ENCODE measurements at places on chromosomes 11 and 22.

DNA sequence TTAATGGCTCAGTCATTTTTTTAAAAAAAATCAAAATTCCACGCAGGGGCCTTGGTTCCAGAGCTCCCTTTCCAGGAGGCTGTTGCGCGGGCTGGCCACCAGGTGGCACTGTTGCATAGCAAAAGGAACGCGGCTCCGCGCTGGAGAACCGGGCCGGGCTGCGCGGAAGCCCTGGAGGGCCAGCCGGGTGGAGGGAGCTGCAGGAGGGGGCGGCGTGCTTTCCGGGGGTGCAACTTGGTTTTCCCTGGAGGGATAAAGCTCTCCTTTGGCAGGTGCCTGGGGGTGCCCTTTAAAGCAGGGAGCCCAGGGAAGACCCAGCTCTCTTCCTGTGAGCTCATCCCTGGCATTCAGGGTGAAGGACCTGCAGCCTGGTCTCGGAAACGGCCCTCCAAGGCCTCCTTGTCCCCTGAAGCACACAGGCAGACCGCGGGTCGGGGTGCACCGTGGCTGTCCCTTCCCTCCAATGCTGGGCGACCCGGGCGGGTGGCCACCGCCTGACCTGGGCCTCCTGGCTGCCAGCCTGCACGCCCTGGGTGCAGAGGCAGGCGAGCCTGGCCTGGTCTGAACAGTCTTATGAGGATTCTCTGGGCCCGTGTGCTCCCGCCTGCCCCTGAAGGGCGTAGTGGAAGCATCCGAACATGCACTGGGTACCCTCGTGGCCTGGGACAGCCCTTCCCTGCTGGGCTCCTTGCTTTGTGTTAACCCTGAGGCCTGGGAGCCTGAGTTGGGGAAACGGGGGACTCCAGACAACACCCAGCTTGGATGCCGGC is 23.4 kb downstream of the KRTAP5-5 start:
- peak; percentile 71 for DNase-seq

GRCh38 chr11:68160100-68160695 is 39.0 kb upstream of the CHKA start:
- no peak for DNase-seq

GRCh38 chr11:118291477-118292135 is 12.9 kb upstream of the CD3E start:
- no peak for DNase-seq

DNA sequence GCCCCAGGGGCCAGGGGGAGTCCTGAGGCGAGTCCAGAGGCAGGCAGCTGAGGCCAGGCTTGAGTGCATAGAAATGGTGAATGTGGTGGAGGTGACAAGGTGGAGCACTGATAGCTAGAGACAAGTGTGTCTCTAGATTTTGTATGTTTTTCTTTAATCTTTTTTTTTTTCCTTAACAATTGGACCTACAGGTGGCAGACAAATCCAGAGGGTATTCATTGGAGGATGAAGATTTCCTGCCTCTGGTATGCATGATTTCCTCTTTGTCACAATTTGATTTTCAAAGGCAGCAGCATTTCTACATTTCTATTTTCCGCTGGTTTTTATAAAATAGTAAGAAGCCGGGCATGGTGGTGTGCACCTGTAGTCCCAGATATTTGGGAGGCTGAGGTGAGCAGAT is 47.7 kb upstream of the DKK3 start:
- no peak for DNase-seq

- no peak for DNase-seq
Measured at GRCh38 chr11:118213201-118213600, 11.6 kb downstream of the JAML start.

DNA sequence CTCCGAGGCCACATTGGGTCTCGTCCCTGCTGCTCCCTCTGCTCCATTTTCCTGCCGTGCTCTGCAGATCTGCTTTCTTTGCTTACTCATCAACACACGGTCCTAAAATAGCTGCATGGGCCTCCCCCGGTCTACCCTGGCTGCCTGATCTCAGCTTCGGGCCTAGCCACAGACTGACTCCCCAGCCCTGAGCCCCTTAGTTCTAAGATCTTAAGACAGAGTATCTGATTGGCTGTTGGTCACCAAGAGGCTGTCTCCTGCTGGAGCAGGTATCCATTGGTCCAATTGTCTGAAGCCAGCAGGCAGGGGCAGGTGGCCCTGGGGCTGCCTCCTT is 53.7 kb upstream of the NECTIN1 start:
- no peak for DNase-seq

DNA sequence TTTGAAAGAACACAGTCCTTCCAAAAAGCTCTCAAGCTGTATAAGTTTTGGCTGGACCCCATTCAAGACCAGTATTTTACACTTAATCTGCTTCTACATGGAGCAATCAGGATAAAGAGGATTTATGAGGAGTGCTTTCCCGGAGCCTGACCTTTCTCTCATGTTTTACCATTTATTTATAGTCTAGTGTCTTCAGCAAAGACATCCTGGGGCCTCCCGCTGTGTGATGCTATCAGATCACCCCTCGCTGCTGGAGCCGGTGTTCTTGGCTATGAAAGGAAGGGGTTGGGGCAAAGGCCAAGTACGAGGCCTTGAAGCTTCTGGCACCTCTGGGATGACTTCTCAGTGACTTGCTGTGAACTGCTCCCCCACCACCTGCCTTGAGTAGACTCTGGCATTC is 189.6 kb downstream of the ADAMTS15 start:
- DNase-seq = no peak

- DNase-seq = no peak
Measured at GRCh38 chr11:47464483-47464882, 15.5 kb upstream of the RAPSN start.

DNA sequence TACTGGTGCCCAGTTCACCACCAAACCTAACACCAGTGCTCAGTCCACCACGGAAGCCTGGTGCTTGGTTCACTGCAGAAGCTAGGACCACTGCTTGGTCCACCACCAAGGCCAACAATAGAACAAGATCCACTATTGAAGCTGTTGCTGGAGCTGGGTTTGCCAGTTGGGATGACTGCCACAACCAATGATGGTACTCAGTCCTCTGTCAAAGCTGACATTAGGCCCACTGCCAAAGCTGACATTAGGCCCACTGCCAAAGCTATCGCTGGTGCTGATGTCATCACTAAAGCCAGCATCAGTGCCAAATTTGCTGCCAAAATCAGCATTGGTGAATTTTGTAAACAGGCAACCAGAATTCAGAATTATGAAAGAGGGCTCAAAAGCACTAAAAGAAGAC is 1850.2 kb upstream of the RAG2 start:
- no peak for DNase-seq

DNA sequence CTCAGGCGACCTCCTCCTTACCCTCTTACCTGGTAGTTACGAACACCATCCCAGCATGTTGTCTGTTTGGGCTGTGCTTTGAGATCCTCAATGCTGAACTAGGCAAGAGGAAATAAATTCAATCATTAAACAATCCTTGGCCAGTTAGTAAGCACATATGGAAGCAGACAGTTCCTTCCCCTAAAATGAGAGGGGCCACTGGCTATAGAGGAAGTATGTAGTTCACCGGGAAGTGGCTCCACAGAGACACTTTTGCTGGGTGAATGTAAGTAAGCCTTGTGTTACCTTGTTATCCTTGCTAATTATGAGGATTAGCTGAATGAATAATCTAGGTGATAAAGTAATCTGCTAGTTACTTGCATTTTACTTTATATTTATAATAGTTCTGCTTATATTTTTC is 2.9 kb downstream of the THYN1 start:
- DNase-seq = no peak

GRCh38 chr11:55838452-55838851 is at the start of gene OR5D16:
TSS of gene OR5D16 (plus strand) at chr11:55838752. CDS start at chr11:55838752, 0 bp downstream.
- DNase-seq = no peak

DNA sequence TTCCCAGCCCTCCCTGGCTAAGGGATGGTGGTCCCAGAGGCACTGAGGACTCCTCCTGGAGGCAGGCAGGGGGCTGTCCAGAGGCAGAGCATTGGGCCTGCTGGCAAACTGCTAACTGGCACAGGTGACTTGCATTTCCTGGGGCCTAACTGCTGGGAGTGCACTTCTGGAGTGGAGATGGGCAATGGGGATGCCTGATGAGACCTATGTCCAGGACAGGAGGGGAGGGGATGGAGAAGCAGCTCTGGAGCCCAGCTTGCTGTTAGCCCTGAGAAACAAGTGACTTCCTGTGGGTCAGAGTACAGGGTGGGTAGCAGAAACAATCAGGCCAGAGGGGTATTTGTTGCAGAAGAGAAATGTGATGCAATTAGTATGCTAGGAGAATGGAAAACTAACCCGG is 253.2 kb downstream of the ST3GAL4 start:
- no peak for DNase-seq

DNA sequence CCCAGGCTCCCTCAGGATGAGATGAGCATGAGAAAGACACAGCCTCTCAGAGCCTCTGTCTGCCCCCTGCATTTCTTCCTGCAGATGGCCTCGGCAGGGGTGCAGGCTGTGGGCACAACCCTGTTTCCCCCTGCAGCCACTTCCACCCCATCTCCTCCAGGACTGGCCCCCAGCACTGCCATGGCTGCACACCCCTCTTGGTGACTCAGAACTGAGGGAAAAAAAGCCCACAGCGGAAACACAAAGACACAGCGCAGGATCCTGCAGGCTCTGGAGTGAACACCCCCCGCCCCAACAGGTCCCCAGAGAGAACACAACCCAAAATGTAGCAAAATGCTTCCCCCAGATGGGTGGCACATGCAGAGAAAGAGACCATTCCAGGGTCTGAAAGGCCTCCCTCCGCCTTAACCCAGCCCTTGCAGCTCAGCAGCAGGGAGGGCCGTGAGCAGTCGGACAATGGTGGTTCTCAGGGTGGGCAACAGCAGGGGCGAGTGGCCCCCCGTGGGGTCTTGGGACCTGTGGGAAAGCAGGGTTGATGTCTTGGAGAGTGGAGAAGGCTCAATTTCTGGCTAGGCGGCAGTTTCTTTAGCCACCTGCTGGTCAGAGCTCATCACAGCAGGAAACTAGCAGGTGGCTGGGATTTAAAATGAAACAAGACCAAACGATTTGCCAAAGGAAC is 8.0 kb downstream of the TUBGCP6 start:
- no peak for DNase-seq

Data from tibial artery (tissue), 4 donors.